ENCODE measurements at places on chromosomes 2 and 18.

DNA sequence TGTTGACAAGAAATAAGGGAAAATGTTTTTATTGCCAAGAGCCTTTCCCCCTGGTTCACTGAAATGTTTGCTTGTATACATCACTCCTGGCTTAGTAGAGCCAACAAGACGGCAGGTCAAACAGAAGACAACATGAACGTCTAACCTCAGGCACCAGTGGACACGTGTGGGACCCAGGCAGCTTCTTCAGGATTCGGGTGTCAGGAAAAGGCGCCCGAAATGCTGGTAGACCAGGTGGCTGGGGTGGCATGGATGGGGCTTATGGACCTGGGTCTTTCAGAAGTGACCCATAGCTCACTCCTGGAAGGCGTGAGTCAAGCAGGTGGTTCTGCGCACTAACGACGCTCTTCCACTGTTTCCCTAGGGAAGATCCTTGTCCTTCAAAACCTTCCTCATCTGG, 23.3 kb upstream of the NFATC1 start:
- DNase-seq = no peak

- DNase-seq = no peak
Measured at GRCh38 chr2:195445639-195446038, 211.4 kb upstream of the SLC39A10 start.

DNA sequence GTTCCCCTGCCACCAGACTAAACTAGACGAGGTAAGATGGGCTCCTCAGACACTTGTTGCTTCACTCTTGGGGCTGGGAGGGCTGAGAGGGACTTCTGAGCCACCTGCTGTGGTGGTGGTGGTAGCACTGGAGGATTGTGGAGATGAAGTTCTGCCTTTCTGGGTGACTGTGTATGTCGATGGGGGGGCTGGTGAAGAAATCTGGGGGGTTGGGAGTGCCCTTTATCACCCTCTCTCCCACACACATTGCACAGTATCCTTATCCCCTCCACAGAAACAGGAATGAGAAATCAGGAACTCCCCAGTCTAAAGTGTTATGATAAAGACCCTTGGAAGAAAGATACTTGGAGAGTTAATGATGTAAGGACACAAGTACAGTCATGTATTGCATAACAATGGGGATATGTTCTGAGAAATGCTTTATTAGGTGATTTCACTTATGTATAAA, 38.5 kb downstream of the HK2 start:
- DNase-seq = no peak

- DNase-seq = no peak
Measured at GRCh38 chr2:148867079-148867769, 7.8 kb upstream of the KIF5C start.

DNA sequence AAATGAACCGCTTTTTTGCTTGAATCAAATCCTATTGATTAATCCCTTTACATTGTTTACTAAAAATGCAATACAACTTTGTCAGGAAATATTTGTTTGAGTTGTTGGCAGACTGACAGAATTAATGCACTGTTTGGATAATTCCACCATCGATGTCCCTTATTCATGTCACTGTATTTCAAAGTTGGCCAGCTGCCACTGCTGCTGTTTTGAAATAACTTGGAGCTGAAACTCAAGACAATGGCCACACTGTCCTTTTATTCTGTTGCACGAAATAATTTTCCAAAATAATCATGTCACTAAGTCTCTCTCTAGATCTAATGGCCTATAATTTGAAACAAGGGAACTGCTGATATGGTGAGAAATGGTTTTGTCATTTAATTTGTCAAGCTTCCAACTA, 55.2 kb upstream of the PAX3 start:
- DNase-seq = no peak

DNA sequence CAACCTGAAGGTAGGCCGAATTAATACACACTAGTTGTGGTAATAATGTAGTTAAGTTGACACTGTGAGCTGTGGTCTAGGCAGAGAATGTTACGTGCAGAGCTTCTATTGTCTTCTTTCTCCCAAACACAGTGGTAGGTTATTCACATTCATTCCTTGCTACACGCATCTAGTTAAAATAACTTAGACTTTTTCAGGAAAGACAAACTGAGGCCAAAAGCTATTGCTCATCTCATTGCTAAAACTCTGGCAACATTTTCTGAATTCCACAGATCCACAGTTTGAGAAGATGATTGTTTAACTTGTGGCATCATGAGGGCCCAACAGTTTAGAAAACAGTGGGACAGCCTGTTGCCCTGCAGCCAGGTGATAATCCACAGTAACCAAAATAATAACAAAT, 850.4 kb upstream of the FSHR start:
- no peak for DNase-seq

GRCh38 chr2:26609839-26610277, 31.3 kb downstream of the CIB4 start:
- DNase-seq = no peak

- DNase-seq = no peak
Measured at GRCh38 chr2:126731353-126731752, 75.4 kb downstream of the GYPC start.

GRCh38 chr2:195049372-195050031, 607.5 kb upstream of the SLC39A10 start:
- no peak for DNase-seq

DNA sequence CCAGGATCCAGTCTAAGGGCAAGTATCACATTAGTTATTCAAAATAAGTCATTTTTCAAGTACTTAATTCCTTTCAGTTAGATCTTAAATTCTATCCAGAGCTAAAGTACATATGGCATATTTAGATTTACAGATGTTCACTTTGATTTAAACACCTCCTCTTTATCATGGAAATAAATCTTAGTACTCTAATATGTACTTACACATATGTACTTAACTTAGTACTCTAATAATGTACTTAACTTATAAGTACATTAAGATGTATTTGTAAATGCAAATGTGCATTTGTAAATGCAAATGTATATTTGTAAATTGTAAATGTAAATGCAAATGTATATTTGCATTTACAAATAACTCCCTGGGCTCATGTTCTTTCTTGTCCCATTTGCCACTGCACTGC, 14.6 kb downstream of the PIGN start:
- DNase-seq = no peak

- DNase-seq = no peak
Measured at GRCh38 chr18:3993941-3994687, 461.0 kb downstream of the DLGAP1 start.

DNA sequence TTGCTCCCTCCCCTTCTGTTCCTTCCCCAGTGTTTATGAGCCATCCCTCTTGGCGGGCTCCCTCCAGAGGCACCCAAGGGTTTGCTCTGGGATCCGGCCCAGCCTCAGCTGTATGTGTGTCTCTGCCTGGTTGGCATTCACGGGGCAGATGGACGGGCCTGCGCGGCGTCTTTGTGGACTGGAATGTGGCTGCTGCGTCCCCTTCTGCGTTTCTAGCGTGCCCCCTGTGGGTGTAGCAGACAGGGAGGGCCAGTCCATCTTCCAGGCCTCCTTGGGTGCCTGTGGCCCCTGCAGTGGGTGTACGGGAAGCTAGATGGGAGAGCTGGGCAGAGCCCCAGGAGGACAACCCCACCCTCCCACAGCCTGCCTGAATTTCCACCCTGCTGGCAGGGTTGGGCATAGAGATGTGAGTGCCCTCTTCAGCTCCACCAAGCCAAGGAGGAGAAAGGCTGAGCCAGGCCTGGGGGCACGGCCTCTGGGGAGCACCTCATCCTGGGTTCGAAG, 15.7 kb downstream of the GPC1 start:
- DNase-seq = no peak

- no peak for DNase-seq
Measured at GRCh38 chr2:8121826-8122513, 559.9 kb upstream of the ID2 start.

DNA sequence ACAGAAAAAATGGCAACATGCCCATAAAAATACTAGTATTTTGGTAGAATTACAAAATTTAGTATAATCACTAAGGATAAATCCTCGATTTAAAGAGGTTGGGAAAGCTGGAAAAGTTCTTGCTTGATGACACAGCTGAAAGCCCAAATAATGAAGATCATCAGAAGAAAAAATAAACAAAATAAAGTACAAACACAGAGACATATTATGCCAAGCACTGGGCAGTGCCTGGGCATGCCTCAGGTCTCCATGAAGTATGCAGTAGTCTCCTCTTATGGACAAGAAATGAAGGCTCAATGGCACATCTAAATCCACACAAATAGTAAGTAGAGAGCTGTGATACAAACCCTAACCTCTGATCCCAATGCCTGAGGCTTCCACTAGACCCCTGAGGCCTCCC, 57.7 kb downstream of the RNU4ATAC start:
- DNase-seq = no peak

- DNase-seq = no peak
Measured at GRCh38 chr2:167607211-167607610, 640.2 kb downstream of the STK39 start.

GRCh38 chr18:6553234-6553900, 138.7 kb upstream of the L3MBTL4 start:
- no peak for DNase-seq

DNA sequence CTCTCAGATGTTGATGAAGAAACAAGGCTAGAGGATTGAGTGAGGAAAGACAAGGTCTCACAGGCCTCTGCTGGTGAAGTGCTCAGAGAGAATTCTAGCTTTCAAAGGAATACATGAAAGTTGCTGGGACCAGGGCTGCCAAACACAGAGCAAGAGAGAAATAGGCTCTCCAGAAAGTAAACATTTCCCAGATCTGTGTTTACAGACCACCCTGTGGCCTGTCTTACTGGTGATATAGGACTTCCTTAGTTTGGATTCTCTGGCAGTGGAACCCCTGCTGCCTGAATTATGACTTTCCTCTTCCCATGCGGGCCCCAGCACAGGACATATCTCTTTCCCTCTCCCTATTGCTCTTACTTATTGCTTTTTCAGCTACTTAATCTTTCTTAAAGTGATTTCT, 64.5 kb downstream of the TACR1 start:
- no peak for DNase-seq

GRCh38 chr2:27042159-27042661, 9.3 kb upstream of the AGBL5 start:
- no peak for DNase-seq

DNA sequence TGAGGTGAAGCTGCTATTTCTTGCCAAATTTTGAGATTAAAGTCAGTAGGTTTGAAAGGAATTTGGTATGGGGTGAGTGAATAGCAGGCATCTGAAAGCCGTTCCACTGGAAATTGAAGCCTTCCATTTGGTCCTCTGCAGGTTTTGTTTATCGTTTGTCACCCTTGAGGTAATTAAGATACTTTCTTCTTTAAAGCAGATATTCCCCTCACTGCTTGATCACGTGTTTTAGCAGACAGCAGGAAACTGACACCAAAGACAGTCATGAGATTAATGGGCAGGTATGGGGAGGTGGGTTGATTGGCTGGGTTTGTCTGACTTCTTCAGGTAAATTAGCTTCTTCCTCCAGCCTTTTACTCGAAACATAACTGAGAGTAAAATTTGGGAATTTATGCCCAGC, 10.7 kb downstream of the LPIN1 start:
- DNase-seq = no peak

GRCh38 chr2:37902991-37903390, 22.1 kb upstream of the RMDN2 start:
- no peak for DNase-seq

DNA sequence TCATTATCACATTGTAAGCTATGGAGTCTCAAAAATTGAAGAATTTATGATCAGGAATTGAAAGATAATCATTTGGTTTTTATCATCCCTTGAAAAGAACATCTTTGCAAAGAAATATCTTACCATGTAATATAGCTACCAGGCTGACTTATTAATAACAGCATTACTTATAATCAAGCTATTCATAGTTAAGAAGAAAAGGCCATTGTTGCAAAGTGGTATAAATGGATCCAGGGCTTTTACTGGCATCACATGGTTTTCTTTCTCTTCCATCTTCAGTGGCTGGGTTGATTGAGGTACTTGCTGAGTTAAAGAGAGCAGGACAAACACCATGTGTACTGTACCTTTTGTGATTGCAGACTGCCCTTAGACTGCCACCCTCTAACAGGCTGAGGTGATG, 39.6 kb downstream of the MFSD6 start:
- DNase-seq = no peak

- DNase-seq = peak; percentile 53
Measured at GRCh38 chr2:235936493-235936892, 231.7 kb downstream of the GBX2 start.

- DNase-seq = no peak
Measured at GRCh38 chr2:100603948-100604633, 41.3 kb downstream of the PDCL3 start.

- no peak for DNase-seq
Measured at GRCh38 chr2:130726614-130727180, 2.2 kb upstream of the GPR148 start.

DNA sequence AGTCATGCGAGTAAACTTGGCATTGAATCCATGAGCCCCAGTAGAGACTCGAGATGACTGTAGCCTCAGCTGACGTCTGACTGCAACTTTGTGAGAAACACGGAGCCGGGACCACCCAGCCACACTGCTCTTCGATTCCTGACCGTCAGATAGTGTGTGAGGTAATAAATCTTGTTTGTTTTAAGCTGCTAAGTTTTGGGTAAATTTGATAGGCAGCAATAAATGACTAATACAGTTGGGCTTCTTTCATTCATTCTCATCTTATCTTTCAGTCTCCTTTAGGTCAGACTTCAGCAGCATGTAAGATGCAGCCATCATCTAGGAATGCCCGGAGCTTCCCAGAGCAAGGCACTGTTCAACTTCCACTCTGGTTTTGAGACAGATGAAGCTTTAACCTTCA, 8.0 kb upstream of the KLHL29 start:
- DNase-seq = no peak

- DNase-seq = no peak
Measured at GRCh38 chr2:28442328-28442727, 49.7 kb downstream of the FOSL2 start.

DNA sequence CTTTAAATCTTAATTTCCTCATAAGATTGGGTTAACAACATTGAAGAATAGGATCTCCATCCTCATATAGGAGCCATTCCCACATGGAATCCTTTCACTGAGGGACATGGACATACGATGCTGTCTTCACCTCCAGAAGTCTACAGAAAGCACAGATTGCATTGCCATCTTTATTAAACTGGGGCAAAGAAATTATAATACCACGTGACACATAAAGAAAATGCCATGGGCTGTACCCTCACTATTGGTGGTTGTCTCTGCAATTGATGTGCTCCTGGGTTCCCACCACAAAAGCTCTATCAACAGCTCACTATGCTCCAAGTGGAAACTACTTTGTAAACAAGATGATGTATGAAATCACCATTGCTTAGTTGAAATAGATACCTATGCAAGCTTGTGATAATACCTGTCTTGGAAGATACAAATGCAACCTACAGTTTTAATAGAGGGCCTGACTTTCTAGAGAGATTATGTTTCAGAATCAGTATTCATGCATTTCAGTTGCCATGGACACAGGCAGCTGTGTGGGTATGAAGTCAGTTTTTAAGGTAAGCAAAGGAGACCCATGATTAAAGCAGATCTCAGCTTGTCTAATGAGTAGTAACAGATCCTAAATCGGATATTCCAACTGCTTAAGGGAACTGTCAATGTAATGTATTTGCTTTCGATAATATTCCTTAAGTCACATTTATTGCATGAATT, 337.0 kb downstream of the RAD51AP2 start:
- DNase-seq = no peak

GRCh38 chr18:12088096-12088495, 5.5 kb upstream of the ANKRD62 start:
- DNase-seq = no peak

All from erythroblast (primary cell).